ENCODE measurements at places on chromosomes 13 and 19. TPM values are rescaled to one million over a fixed set of nuclear protein-coding genes. Genes with fewer than 3 reads are reported as not detected.

Gene SRRM5
- 0.55 TPM for total RNA-seq

Gene TLE6
- 0.50 TPM for total RNA-seq

Gene PNMA8C
- not detected for total RNA-seq

Gene C19orf81
- not detected for total RNA-seq

Gene ADGRE2
- total RNA-seq: 5.4 TPM
